Stimulated activated CD8-positive, alpha-beta memory T cell treated with anti-CD3 and anti-CD28 coated beads, Interleukin-15, amount 100 ng/mL, for 24 hours (primary cell): ENCODE measurements at places on chromosomes 2 and 18.

GRCh38 chr2:232545511-232546375 lies 4.6 kb downstream of the TIGD1 start:
- no peak for DNase-seq

DNA sequence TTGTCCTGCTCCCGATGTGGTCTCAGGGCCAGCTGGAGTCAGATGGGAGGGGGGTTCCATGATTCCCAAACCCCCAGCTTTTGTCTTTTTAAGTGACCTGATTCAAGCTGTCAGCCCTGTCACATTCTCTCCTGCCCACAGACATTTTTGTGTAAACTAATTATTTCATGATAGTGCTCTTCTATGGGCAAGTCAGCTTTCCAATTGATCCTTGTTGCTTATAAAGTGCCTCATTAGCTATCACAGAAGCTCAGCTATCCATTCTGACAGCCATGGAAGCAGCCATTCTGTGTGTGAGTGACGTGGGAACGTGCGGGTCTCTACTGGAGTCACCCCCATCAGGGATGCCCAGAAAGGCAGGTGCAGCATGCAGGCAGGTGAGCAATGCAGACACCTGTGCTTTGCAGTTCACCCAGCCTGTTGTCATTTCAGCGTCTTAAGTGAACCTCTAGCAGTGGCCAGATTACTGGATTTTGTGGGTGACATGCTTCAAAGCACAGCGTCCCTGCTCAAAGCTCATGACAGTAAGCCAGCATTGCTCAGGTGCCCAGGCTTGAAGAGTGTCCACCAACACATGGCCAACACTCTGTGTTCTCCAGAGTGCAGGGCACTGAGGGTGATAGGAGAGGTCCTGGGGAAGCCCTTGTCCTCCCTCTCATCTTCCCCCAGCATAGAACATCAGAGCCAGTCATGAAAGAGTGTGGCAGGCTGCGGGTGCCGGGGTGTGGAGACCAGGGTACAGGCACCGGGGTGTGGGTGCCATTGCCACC lies 162.1 kb upstream of the SH3BP4 start:
- DNase-seq, result no peak

- no peak for DNase-seq
These were observed 169.2 kb upstream of the GLI2 start for GRCh38 chr2:120566331-120567035.

GRCh38 chr2:44494006-44494405 lies 132.3 kb downstream of the CAMKMT start:
- no peak for DNase-seq

DNA sequence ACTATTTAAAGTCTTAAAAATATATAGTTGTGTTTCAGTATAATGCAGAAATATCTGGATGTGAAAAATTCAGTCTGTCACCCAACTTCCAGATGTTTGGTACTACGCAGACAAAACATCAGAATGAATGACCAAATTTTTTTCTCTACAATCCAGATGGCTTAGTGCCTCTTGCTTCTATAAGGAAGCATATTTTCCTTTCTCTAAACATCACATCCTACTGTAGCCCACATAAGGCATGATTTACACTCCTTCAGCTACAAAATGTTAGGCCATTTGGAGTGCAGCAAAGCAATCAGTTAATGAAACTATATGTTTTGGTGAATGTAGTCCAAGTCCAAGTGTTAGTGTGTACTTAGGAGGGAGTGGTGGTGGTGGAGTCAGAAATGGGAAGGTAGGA lies 162.9 kb upstream of the SIX2 start:
- no peak for DNase-seq

DNA sequence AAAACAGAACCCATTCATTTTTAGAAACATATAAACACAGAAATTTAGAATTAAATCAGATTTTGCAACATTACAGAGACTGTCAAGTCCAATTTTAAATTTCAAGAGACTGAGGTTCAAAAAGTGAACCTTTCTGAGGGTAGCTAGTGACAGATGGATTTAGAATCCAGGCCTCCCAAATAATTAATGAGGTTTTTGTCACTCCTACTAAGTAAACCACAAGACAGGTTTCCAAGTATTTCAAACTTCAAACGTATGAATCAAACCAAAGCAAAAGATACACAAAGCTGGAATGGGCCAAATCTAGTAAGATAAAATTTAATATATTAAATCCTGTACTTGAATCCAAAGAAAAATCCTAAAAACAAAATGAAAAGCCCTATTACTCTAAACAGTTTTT lies 25.3 kb downstream of the PPP4R3B start:
- DNase-seq, result no peak

GRCh38 chr2:230225486-230225885 lies at the start of gene SP140:
Gene SP140 (plus strand): TSS chr2:230225736. CDS start chr2:230225845, 109 bp downstream.
- DNase-seq, result peak; percentile 37

DNA sequence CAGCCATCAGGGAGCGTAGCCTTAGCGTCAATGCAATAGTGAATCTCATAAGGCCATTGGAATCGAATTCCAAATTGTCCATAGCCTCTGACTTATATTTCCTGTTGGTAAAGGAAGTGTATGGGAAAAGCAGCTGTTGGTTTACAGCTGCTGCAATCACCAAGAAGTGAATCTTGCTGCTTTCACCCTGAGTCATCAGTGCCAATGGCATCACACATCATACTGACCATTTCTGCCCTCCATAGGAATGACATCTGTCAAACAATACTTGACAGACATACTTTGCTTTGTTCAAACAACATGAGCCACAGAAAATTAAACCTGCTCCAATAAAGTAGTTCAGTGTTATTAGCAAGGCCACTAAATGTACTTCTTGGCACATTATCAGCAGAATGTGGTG lies 111.2 kb upstream of the KLHL29 start:
- DNase-seq, result no peak
